GM23338 (cell line): ENCODE measurements at places on chromosomes 6 and 20. TPM values are rescaled to one million over a fixed set of nuclear protein-coding genes. Genes with fewer than 3 reads are reported as not detected.

Gene CCN6
- total RNA-seq: not detected in 2 replicates

- DNase-seq: no peak
Measured at GRCh38 chr6:84151669-84152068, 75.8 kb downstream of the CEP162 start.

DNA sequence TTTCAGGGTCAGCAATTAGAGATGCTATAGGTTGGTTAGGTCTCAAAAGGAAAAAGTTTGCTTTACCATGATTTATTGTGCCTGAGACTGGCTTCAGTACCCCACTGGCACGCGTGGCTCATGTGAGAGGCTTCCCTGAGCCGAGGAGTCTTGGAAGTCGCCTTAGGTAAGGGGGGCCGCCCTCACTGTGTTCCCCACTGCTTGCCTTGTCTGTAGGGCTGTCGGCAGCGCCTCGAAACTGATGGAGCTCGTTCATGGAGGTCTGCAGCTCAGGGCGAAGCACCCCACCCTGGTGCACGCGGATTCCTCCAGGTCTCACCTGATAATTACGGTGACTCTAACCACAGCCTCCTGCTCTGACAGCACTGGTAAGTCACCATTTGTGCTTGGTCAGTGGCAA is 39.2 kb downstream of the FRMD1 start:
- DNase-seq: no peak

DNA sequence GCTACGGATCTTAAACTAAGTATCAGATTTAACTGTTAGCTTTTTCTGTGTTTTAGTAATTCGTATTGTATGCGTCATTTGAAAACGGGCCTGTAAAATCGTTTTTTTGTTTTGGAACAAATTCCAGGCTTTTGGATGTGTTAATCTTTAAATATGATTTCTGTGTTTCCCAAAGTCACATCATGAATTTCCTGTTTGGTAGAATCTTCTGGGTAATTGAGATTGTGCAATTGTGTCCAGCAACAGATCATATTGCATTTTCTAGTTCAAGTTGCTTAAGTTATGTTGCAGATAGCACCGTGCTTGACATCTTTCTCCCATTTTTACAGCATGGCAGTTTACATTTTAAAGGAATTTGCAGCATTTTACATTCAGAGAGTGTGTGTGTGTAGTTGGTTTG is 1.9 kb downstream of the MAPK14 start:
- no peak for DNase-seq

- DNase-seq: no peak
Measured at GRCh38 chr6:141421378-141421777, 711.3 kb upstream of the GJE1 start.

- peak; percentile 48 for DNase-seq
Measured at GRCh38 chr20:20435453-20435852, 67.5 kb downstream of the INSM1 start.

GRCh38 chr6:166031275-166031674 is 136.4 kb downstream of the TBXT start:
- DNase-seq: no peak

DNA sequence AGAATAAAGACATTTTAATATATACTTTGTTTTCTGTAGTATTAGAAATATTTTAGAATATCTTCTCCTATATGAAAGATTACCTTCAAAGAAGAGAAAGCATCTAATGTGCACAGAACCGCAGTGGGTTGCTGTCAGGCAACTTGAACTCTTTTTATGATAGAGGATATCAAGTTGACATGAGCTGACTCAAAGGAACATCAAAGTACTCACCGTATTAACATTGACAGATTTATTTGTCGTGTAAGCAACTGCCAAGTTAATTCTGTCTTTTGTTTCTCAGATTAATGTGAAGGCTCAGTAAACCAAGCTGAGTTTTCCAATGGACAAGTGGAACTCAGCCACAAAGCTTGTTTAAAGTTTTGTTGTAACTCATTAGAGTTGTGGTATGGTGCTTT is 2.2 kb upstream of the GINM1 start:
- DNase-seq: no peak

- DNase-seq: no peak
Measured at GRCh38 chr6:2751871-2752270, 1.1 kb upstream of the MYLK4 start.
